ENCODE measurements at places on chromosomes 4 and X.

DNA sequence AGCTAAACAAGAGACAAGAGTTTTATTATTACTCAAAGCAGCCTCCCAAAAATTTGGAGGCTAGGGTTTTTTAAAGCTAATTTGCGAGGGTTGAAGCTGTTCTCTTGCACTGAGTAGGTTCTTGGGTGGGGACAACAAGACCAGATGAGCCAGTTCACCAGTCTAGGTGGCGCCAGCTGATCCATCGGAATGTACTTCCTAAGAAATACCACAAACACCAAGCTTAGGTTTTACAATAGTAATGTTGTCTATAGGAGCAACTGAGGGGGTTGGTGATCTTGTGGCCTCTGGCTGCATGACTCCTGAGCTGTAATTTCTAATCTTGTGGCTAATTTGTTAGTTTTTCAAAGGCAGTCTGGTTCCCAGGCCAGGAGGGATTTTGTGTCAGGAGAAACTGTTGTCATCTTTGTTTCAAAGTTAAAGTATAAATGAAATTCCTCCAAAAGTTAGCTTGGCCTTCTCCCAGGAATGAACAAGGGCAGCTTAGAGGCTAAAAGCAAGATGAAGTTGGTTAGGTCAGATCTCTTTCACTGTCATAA is 130.6 kb downstream of the SLC7A11 start:
- no peak for DNase-seq

- DNase-seq = no peak
Measured at GRCh38 chr4:67926485-67926884, 36.8 kb downstream of the TMPRSS11A start.

DNA sequence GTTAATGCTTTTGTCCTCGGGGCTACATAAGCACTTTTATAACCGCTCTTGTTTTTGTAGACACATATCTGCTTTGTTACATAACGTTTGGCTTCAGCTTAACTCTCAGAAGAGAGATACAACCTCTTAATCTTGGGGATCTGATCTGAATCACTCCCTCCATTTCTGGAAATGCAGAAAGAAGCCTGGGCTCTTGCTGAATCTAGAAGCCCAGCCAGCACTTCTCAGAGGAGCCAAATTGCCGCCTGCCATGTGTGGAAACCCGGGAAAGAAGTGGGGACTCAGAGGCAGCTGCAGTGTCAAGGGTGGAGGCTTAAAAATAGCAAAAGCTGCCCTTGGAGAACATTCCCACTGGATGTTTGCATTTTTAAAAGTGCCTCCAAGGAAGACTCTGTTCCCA is 69.3 kb upstream of the LDB2 start:
- DNase-seq = no peak

- no peak for DNase-seq
Measured at GRCh38 chrX:113726466-113726865, 857.4 kb upstream of the HTR2C start.

- no peak for DNase-seq
Measured at GRCh38 chrX:15055146-15055930, 182.1 kb downstream of the MOSPD2 start.

GRCh38 chrX:48626401-48627298 is 29.4 kb downstream of the WDR13 start:
- no peak for DNase-seq

GRCh38 chr4:75800972-75801371 is 76.6 kb downstream of the USO1 start:
- DNase-seq = no peak

DNA sequence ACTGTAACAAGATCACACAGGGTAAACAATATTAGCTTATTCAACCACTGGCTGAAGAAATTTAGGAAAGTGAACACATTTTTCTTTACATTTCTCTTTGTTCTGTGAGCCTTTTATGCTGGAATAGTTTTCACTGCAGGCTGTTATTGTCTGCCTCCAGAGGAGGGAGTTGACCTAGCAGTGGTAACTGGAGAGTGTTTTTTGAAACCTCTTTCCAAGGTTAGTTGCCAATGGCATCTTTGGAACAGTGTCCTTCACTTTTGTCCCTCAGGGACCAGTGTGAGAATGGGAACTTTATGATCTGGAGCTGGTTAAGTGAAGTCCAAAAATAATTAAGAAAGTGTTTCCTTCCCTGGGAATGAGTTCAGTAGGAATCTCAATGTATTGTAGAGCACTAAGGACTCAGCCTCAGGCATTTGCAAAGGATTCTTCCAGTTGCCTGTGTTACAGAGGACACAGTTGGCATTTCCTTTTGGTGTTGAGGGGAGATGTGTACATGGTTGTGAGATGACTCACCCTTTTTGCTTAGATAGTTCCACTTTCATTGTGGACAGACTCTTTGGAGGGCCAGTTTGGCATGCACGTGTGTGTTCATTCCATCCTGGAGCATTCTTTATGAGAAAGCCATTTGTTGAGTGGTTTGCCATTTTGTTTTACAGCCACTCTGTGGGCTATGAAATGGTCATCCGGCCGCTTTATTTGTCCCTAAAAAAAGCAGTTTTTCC is 61.3 kb downstream of the AR start:
- no peak for DNase-seq

- DNase-seq = no peak
Measured at GRCh38 chr4:149166876-149167275, 648.8 kb downstream of the IQCM start.

Data from NCI-H1694 treated with DMSO at 0.1 percent for 48 hours (cell line).